ENCODE measurements at places on chromosomes 2 and 18.

DNA sequence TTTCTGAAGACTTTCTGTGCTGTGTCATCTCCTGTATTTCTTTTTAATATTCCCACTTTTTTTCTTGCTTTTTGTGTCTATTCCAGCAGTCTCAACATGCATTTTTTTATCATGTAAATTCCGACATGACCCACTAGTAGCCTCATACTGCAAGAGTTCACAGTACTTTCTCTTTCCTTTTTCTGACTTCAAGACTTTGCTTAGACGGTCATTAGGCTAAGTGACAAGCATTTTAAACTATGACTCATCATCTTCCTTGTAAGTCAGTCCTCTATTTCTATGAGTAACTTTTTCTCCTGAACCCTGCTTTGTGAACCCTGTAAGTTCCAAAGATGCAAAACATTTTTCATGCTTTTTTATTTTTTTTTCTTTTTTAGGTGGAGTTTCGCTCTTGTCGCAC, 381.2 kb downstream of the TXNL1 start:
- H3K4me3 ChIP-seq, result no peak overlapping the region
- no peaks in the 10 kb centered on the region for H3K27me3 ChIP-seq
- no peaks in the 10 kb centered on the region for H3K36me3 ChIP-seq

DNA sequence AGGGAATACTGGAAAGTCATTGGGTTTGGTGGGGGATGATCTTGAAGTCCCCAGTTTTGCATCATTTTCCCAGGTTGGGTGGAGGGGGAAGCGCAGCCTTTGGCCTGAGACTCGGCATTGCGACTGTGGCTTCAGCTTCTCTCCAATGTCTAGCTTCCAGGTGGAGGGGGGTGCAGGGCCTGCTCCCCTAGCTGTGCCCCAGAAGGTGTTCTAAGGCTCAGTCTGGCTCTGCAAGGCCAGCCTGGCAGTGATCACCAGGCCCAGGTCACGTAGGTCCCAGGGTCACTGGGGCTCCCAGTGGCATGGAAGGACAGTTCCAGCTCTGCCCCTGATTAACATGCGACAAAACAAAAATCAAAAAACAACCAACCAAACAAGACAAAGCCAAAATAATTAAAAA, 56.9 kb upstream of the HAAO start:
- H3K4me3 ChIP-seq, result no peak overlapping the region
- H3K4me1 ChIP-seq, result peaks cover 12% of the 10 kb centered on the region
- H3K27me3 ChIP-seq, result no peaks in the 10 kb centered on the region
- no peak overlapping the region for H3K27ac ChIP-seq
- no peaks in the 10 kb centered on the region for H3K36me3 ChIP-seq

- no peaks in the 10 kb centered on the region for H3K27me3 ChIP-seq
- no peaks in the 10 kb centered on the region for H3K36me3 ChIP-seq
- DNase-seq, result no peak
- no peak overlapping the region for H3K4me3 ChIP-seq
- no peak overlapping the region for H3K27ac ChIP-seq
These were observed 164.8 kb upstream of the KLHL14 start for GRCh38 chr18:32937597-32937996.

DNA sequence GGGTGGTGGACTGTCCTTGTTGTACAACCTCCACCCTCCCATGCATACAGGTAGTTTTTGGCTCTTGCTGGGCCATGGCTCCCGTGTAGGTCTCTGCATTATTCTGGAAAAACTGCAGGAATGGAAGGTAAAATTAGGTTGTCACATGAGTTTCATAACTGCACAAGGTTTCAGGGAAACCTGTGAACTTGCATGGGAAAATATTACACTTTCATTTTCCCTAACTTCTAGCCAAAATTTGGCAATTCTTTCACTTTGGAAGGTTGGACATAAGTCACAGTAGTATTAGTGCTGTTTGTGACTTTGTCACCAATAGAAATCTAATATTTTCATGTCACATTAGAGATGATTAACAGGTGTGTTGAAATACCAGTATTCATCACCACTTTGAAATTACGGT, 118.1 kb upstream of the MGAT5 start:
- no peaks in the 10 kb centered on the region for H3K27me3 ChIP-seq
- no peak overlapping the region for H3K27ac ChIP-seq
- H3K36me3 ChIP-seq, result no peaks in the 10 kb centered on the region
- H3K4me3 ChIP-seq, result no peak overlapping the region
